ENCODE measurements at places on chromosomes 7 and 10.

DNA sequence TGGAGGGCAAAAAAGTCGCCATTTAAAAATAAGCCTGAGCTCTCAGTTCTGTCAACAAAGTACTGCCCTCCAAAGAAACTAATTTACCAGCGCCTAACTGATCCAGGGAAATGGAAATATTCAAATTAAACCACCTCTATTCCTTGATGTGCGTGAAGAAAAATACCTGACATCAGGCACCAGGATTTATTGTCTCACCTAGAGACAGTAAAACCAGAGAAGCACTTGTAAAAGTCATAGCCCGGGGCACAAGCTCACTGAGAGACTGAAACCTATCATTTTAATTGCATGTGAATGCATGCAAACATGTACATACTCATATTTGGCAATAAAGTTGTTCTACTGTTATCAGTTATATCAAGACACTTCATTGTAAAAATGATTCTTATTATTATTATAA lies 147.3 kb upstream of the VSTM2A start:
- no peak for DNase-seq

DNA sequence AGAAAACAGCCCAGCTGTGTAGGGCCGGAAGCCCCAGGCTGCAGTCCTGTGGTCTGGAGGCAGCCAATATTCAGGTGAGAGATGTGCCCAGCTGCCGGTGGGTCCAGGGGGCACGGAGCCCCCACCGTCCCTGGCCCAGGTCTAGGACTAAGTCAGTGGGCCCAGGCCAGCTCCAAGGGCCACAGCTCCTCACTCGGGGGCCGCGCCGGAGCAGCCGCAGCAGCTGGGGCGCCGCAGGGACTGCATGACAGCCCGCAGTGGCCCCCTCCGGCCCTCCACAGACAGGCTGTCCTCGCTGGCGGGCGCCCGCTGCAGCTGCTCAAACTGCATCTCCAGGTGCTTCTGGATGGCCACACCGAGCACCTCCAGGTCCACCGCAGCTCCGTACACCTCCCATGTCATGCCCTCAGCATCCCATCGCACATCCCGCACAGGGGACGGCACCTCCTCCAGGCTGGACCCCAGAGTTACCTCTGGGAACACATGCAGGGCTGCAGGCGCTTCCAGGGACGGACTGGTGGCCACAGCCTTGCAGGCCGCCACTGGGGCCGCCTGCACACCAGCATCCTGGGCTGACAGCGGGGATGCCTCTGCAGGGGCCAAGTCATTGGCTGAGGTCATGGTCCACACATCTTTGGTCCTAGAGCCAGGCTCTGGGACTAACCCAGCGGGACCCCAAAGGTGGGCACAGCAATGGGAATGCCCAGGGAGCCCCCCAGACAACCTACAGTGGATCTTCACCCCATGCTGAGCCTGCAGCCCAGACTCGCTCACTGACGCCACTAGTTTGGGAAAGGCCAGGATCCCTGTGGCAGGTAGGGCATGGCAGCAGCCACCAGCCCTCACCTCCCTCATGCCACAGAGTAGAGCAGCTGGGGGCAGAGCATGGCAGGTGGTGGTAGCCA lies 7.0 kb downstream of the GPRIN2 start:
- no peak for DNase-seq

- DNase-seq = no peak
Measured at GRCh38 chr7:84199216-84199615, 4.6 kb upstream of the SEMA3A start.

- DNase-seq = no peak
Measured at GRCh38 chr10:60975716-60976115, 31.7 kb upstream of the RHOBTB1 start.

DNA sequence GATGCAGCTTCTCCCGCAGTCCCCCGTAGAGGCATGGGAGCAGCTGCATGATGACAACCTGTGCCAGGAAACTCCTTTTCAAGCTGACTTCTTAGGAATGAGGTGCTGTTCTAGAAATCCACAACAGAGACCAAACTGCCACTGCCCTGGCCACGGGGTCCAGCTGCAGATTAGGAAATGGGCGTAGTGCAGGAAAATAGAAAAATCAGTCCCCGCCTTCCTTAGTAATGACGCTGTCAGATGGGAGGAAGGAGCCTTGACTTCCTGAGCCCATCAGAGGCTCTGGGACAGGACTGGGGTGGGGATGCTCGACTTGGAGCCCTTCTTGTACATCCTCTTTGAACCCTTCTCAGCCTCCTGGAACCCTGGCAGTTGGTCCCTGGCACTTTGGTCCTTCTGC lies 227.8 kb upstream of the GRB10 start:
- no peak for DNase-seq

DNA sequence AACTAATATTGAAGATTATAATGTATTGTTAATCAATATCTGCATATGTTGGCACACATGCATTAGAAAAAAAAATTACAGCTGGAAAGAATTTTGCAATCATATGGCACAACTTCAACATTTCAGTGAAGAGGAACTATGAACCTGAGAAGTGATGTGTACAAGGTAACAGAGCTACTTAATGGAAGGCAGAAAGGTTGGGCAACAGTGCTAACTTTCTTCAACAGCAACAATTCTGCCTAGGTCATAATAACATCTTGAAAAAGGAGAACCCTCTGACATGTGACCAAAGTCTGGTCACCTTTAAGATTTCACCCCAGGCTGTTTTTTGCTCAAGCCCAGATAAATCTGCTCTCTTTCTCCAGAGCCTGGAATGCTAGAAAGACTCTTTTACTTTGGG lies 47.9 kb upstream of the SKAP2 start:
- no peak for DNase-seq

Data from SW 1271 (cell line).